Right cardiac atrium (tissue), 5 donors: ENCODE measurements at places on chromosomes 12 and 14. TPM values are rescaled to one million over a fixed set of nuclear protein-coding genes. Genes with fewer than 3 reads are reported as not detected.
A peak's percentile ranks its signal among the peaks of the same experiment; 100 is the strongest.

- DNase-seq, result no peak
These were observed 499.2 kb upstream of the ATP2B1 start for GRCh38 chr12:90207799-90208198.

DNA sequence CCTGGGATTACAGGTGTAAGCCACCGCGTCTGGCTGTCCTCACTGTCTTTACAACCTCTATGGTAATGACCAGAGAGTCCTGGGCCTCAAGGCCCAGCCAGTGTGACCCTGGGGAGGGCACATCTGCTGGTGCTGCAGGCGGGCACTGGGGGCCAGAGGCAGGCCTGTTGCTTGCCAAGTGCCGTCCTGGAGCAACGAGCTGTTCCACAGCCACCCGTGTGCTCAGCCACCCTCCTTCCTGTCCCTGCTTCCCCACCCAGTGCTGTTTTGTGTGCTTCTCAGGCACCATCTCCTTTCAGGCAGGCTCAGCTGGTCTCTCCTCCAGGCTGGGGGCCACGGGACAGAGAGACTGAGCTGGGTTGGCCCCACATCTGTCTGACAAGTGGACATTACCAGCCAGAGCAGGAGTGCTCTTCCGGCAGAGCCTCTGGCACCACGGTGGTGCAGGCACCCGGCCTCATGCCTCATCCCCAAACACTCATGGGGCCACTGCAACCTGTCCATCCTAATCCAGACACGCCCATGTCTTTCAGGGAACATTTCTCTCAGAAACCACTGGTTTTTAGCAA is 9.0 kb downstream of the SLC25A47 start:
- DNase-seq, result no peak

GRCh38 chr12:70353780-70354660 is 12.1 kb upstream of the KCNMB4 start:
- no peak for DNase-seq

- peak; percentile 69 for DNase-seq
These were observed 48.0 kb downstream of the DRAM1 start for GRCh38 chr12:101925361-101925760.

The HOXC6 gene
- polyA plus RNA-seq, result 0.48 TPM
